Brain microvascular endothelial cell (primary cell): ENCODE measurements at places on chromosomes 2 and 18.

- no peak for DNase-seq
Observed at GRCh38 chr2:213627835-213628460, 343.7 kb downstream of the SPAG16 start.

- DNase-seq = no peak
Observed at GRCh38 chr2:73324126-73324725, 30.9 kb upstream of the EGR4 start.

GRCh38 chr2:152505495-152505906 is 170.5 kb downstream of the FMNL2 start:
- peak; percentile 75 for DNase-seq

GRCh38 chr2:143110758-143111428 is 18.3 kb upstream of the ARHGAP15 start:
- peak; percentile 63 for DNase-seq

DNA sequence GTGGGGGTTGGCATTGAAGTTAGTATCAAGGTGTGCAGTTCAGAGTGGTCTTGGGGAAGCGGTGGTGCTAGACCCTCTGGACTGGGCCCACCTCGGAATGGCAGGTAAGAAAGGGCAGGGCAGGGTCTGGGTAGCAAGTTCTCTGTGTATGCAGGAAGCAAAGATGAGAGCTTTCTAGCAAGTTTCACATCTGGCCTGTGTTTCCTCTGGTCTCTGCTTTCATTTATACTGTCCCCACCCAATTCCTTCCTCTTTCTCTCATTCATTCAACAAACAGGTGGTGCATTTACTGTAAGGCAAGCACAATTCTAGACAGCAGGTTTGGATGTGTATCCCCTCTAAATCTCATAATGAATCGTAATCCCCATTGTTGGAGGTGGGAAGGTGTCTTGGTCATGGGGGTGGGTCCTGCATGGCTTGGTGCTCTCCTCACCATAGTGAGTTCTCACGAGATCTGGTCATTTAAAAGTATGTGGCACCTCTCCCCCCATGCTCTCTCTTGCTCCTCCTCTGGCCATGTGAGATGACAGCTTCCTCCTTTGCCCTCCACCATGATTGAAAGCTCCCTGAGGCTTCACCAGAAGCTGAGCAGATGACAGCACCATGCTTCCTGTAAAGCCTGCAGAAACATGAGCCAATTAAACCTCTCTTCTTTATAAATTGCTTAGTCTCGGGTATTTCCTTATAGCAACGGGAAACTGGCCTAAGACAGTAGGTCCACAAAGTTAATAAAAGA is 51.8 kb downstream of the PKDCC start:
- no peak for DNase-seq

GRCh38 chr18:25346561-25346960 is 5.4 kb downstream of the ZNF521 start:
- no peak for DNase-seq
